ENCODE measurements at places on chromosomes 4 and X.

- DNase-seq, result no peak
Measured at GRCh38 chr4:95381843-95382580, 166.8 kb downstream of the UNC5C start.

GRCh38 chrX:148417934-148418333 is 82.5 kb upstream of the AFF2 start:
- no peak for DNase-seq

GRCh38 chrX:147910607-147911006 is 1.1 kb upstream of the FMR1 start:
- DNase-seq, result no peak

- DNase-seq, result no peak
Measured at GRCh38 chr4:61301271-61301670, 101.1 kb downstream of the ADGRL3 start.

- no peak for DNase-seq
Measured at GRCh38 chrX:71525316-71525715, 7.6 kb upstream of the OGT start.

DNA sequence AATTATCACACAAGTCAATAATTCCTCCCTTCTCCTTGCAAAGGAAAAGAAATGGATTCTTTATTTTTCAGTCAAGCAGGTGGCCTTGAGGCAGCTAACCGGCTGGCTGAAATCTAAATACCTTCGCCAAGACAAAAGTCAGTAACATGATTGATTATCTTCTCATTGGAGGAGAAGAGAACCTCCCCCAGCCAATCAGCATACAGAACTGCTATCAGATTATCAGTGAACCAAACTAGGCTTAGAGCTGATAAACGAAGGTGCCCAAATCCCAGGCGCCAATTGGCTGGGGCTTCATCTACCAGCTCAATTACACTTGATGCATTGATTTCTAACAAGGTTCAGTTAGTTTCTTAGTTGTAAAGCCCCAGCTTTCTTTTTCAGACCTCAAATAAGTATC is 152.4 kb upstream of the NOCT start:
- DNase-seq, result no peak

- DNase-seq, result no peak
Measured at GRCh38 chrX:134764202-134764785, 106.0 kb upstream of the PLAC1 start.

DNA sequence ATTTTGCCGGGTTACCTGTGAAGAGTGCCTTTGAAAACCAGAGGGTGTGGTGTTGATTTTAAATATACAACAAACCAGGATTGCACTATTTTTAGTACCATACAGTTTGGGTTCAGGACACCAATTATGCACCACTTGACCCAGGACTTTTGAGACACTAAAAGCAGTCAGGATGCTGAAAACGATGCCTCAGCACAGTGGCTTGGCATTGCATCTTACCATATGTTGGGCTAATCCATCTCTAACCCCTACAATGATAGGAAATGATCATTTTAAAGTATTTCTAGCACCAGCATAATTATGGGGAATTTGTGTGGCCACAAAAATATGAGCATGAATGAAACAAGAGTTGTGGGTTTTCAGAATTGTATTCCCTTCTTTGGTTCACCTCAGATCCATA is 4.1 kb downstream of the IBSP start:
- no peak for DNase-seq

- DNase-seq, result no peak
Measured at GRCh38 chr4:108878806-108879205, 116.0 kb upstream of the ETNPPL start.

DNA sequence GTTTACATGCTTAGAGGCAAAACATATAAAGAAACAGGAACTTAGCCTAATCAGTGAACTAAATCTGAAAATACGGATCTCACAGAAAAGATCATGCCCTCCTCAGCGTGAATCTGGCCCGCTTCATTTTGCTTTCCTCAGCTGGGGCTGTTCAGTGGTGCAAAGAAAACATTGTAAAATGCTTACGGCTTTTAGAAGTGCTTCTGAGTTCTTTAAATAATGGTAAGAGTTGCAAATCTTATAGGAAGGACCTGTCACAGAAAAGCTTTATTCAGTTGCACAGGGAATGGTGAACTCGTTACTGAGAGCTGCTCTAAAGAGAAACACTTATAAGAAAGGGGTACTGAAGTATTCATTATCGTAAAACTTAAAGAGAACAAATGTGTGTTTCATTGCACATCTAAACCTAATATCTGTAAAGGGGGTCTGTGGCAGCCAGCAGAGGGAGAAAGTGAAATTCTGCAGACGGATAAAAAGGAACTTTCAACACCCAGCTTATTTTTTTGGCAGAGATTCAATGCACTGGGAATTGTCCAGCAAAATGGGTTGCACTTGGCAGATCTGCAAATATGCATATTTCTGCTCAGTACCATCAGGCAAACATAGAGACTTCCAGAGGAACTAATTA is 139.2 kb upstream of the ANK2 start:
- no peak for DNase-seq

- no peak for DNase-seq
Measured at GRCh38 chrX:19715711-19716638, 171.4 kb downstream of the SH3KBP1 start.

DNA sequence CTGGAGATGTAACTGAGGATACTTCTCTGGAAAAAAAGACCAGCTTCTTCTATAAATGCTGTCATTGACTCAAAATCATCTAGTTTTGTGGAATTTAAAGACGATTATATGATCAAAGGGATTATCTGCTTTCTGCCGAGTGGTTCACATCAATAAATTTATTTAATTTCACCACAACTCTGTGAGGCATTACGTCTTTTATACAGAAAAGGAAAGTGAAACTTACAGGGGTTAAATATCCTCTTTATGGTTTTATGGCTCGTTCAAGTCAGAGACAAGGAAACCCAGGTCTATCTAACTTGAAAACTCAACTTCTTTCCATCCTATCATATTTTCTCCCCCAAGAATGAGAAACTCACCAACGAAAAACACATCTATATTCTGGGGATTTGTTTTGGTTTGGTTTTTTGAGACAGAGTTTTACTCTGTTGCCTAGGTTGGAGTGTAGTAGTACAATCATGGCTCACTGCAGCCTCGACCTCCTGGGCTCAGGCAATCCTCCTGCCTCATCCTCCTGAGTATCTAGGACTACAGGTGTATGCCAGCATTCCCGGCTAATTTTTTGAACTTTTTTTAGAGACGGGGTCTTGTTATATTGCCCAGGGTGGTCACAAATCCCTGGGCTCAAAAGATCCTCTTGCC is 377.9 kb upstream of the EMCN start:
- no peak for DNase-seq

GRCh38 chr4:33837043-33837838 is 2407.1 kb downstream of the ARAP2 start:
- DNase-seq, result no peak
